Right atrium auricular region (tissue), 2 donors: ENCODE measurements at places on chromosomes 1 and 21. TPM values are rescaled to one million over a fixed set of nuclear protein-coding genes. Genes with fewer than 3 reads are reported as not detected.

ORC1 gene
- total RNA-seq: 0.28 TPM

TFF1 gene
- not detected for total RNA-seq

RIMKLA gene
- 3.8 TPM for total RNA-seq

CFAP45 gene
- 1.3 TPM for total RNA-seq

RGS1 gene
- 22.8 TPM for total RNA-seq

GRCh38 chr1:91120936-91121335 lies 99.1 kb upstream of the ZNF644 start:
- no peaks in the 10 kb centered on the region for H3K36me3 ChIP-seq
- H3K27ac ChIP-seq: no peak overlapping the region
- H3K4me1 ChIP-seq: no peaks in the 10 kb centered on the region
- no peaks in the 10 kb centered on the region for H3K27me3 ChIP-seq
- no peak overlapping the region for H3K4me3 ChIP-seq

GRCh38 chr1:203565049-203565448 lies 61.6 kb upstream of the ATP2B4 start:
- no peak for DNase-seq
- H3K4me3 ChIP-seq: no peak overlapping the region
- H3K27ac ChIP-seq: no peak overlapping the region

GRCh38 chr1:175826705-175827104 lies 83.3 kb upstream of the TNR start:
- DNase-seq: no peak
- H3K4me1 ChIP-seq: no peaks in the 10 kb centered on the region
- H3K4me3 ChIP-seq: no peak overlapping the region
- no peaks in the 10 kb centered on the region for H3K36me3 ChIP-seq
- H3K27ac ChIP-seq: no peak overlapping the region

DNA sequence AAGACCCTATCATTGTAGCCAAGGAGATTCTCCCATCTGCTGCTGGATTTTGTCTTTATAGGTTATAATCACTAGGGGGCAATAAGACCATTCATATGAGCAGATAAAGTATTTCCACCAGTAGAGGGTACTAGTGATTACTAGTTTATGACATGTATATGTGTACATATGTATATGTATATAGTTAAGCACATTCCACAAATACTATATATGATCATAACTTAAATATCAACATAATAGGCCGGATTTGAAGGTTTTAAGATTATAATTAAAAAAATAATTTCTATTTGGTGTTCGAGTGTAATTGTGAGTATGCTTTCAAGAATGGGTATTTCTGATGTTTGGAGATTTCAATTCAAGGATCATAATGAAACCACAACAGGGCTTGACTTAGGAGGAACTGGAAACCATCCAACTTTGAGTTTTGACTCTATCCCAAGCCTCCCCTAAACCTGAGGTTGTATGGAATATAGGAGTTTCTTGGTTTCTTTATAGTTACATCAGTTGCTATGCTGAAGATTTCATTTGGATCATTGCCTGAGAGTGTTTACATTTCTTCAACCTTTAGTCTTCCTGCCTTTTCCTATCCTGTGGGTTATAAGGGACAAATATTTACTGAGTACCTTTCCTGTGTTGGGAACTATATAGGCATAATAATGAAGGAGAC lies 16.9 kb downstream of the TCEANC2 start:
- no peaks in the 10 kb centered on the region for H3K36me3 ChIP-seq
- no peaks in the 10 kb centered on the region for H3K27me3 ChIP-seq
- H3K4me1 ChIP-seq: no peaks in the 10 kb centered on the region
- no peak overlapping the region for H3K27ac ChIP-seq
- DNase-seq: no peak

DNA sequence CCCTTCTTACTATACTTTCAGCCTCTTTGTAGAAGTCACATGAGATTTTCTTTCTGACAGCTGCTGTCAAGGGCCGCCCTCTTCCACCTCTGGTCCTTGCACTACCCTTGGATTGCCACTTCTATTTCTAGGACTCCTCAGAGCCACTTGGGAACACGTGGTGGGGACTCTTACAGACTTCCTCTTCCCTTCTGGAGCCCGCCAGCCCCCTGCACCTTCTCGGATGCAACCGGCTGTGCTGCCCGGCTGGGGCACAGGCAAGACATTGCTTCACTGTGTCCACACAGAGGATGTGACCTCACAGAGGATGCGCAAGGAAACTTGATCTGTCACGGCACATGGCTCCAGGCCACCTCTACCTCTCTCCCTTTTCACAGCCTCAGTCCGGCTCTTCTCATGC lies 2.4 kb upstream of the IKBKE start:
- DNase-seq: peak; percentile 68
- no peaks in the 10 kb centered on the region for H3K27me3 ChIP-seq
- H3K27ac ChIP-seq: no peak overlapping the region
- H3K4me3 ChIP-seq: no peak overlapping the region

GRCh38 chr1:213296558-213296957 lies 245.5 kb downstream of the RPS6KC1 start:
- no peak overlapping the region for H3K27ac ChIP-seq
- no peaks in the 10 kb centered on the region for H3K36me3 ChIP-seq
- no peaks in the 10 kb centered on the region for H3K4me1 ChIP-seq
- H3K4me3 ChIP-seq: no peak overlapping the region

DNA sequence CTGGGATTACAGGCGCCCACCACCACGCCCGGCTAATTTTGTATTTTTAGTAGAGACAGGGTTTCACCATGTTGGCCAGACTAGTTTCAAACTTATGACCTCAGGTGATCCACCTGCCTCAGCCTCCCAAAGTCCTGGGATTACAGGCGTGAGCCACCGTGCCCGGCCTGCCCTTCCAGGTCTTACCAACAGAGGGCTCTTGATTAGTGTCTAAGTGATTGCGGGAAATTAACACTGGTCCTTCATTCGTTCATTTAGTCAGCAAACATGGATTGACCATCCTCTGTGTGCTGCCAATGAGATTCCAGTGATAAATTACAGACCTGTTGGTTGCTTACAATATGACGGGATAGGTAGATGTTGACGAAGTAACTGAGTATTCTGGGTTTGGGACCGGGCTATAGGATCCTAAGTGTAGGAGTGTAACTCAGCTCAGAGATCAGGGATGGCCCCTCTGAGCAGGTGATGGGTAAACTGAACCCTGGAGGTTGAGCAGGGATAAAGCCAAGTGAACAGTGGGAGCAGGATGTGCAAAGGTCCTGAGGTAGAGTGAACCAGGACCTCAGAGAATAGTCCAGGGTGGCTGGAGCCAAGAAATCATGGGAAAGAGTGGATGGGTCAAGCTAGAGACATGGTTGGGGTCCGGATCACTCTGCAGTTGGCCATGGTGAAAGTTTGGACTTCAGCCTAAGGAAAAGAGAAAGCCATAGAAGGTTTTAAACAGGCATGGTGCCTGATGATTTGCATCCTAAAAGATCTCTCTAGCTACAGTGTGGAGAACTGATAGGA lies 171.2 kb downstream of the KAZN start:
- H3K4me3 ChIP-seq: no peak overlapping the region
- no peak overlapping the region for H3K27ac ChIP-seq
- no peaks in the 10 kb centered on the region for H3K36me3 ChIP-seq
- no peak for DNase-seq

- no peak overlapping the region for H3K4me3 ChIP-seq
- H3K27me3 ChIP-seq: no peaks in the 10 kb centered on the region
- DNase-seq: no peak
- H3K27ac ChIP-seq: peak overlapping the region; percentile 84
- H3K4me1 ChIP-seq: no peaks in the 10 kb centered on the region
Observed at GRCh38 chr1:63929106-63929478, 155.3 kb downstream of the ROR1 start.

DNA sequence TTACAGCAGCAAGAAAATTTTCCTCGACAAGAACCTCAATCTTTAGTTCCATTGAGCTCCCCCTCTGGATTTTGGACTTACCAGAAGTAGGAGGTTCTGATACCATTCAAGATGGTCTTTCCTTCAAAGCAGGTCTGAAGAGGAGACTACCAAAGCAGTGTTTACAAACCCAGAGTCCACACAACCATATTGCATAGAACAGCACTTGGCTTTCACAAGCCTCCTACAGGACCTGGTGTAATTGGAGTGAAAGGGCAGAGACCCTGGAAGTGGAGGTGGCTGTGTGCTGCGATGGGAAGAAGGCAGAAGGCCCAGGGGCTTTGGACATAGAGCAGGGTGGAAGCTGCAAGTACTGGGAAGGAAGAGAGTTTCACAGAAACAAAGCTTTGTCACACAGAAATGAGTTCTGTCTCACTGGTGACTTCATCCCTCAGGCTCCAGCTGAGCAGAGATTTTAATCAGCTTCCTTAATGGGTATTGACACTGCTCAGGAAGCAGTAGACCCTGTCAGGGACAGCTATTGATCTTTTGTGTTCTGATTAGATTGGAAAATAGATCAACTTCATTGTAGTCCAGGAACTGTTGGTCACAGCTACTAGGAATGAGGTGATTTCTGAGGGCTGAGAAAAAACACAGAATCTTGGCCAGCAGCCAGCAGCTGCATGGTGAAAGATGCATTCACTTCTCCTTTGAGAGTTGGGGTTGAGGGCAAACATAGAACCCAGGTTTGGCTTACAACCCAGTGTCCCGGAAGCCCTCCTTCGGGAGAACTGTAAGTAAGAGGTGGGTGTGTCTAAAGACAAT lies 124.0 kb downstream of the SYT2 start:
- no peak overlapping the region for H3K4me3 ChIP-seq
- peaks cover 31% of the 10 kb centered on the region for H3K36me3 ChIP-seq
- H3K27ac ChIP-seq: peak overlapping the region; percentile 82
- peak; percentile 73 for DNase-seq
- H3K4me1 ChIP-seq: no peaks in the 10 kb centered on the region

DNA sequence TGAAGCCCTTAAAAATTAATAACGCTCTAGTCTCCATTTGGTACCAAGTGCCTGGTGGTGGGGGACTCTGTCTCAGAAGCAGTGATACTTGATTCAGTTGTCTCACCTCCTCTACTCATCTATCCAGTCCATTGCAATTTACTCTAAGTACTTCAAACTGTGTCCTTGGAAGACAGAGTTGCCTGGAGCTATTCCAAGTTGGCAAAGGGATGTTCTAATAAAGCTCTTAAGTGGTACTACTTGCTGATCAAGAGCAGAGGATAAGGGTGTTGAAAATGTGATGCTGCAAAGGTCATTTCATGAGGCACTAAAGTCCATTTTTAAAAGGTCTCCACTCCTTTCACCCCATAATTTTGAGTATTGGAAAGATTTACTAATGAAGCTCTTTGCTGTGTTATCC lies 142.2 kb downstream of the NFIA start:
- no peak for DNase-seq
- H3K27ac ChIP-seq: no peak overlapping the region
- H3K4me3 ChIP-seq: no peak overlapping the region
- H3K27me3 ChIP-seq: no peaks in the 10 kb centered on the region
- no peaks in the 10 kb centered on the region for H3K36me3 ChIP-seq
- H3K4me1 ChIP-seq: peaks cover 28% of the 10 kb centered on the region

DNA sequence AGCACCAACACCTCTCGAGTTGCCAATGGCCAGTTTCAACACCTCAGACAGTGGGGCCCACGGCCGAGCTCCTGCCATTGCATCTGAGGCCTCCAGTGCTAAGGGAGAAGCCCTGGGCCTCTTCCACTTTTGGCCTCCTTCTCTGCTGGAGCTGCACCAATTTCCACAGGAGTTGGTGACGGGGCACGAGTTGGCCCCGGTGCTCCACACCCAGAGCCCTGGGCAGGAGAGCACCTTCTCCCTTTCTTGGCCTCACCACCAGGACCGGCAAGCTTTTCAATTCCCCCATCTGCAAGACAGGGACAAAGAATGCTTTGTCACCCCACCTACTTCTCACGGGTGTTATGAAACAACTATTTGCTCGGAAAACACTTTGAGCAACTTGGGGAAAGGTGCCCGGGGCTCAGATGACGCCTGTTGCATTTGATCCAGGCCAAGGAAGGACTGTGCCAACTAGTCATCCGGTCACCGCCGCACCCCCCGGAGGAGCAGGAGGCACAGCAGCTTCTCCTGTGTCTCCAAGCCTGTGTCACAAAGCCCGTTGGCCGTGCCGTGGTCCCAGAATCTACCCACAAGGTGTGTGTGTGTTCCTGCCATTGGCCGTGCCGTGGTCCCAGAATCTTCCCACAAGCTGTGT lies 55.2 kb downstream of the TOMM20 start:
- DNase-seq: peak; percentile 73
- peak overlapping the region; percentile 98 for H3K27ac ChIP-seq
- no peaks in the 10 kb centered on the region for H3K27me3 ChIP-seq

- peak overlapping the region; percentile 81 for H3K27ac ChIP-seq
- no peak for DNase-seq
- H3K36me3 ChIP-seq: no peaks in the 10 kb centered on the region
- peak overlapping the region; percentile 72 for H3K4me3 ChIP-seq
Observed at GRCh38 chr1:181104790-181105133, 16.3 kb downstream of the IER5 start.

DNA sequence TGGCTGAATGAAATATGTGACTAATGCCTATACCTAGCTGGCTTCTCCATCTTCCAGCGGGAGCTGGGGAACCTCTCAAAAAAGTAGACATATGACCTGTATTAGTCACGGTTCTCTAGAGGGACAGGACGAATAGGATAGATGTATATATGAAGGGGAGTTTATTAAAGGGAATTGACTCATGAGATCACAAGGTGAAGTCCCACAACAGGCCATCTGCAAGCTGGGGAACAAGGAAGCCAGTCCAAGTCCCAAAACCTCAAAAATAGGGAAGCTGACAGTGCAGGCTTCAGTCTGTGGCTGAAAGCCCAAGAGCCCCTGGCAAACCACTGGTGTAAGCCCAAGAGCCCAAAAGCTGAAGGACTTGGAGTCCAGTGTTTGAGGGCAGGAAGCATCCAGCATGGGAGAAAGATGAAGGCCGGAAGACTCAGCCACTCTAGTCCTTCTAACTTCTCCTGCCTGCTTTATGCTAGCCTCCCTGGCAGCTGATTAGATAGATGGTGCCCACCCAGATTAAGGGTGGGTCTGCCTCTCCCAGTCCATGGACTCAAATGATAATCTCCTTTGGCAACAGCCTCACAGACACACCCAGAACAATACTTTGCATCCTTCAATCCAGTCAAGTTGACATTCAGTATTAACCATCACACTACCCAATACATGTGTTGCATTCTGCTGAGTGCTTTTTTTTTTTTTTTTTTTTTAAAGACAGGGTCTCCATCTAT lies 19.6 kb downstream of the OLIG1 start:
- no peak overlapping the region for H3K4me3 ChIP-seq
- H3K27me3 ChIP-seq: no peaks in the 10 kb centered on the region
- no peaks in the 10 kb centered on the region for H3K36me3 ChIP-seq
- H3K27ac ChIP-seq: no peak overlapping the region
- no peak for DNase-seq
